ENCODE measurements at places on chromosomes 6 and 20.

GRCh38 chr6:138498629-138499302 lies 528 bp downstream of the NHSL1 start:
- DNase-seq = no peak

GRCh38 chr6:113146878-113147277 lies 710.3 kb upstream of the MARCKS start:
- no peak for DNase-seq

DNA sequence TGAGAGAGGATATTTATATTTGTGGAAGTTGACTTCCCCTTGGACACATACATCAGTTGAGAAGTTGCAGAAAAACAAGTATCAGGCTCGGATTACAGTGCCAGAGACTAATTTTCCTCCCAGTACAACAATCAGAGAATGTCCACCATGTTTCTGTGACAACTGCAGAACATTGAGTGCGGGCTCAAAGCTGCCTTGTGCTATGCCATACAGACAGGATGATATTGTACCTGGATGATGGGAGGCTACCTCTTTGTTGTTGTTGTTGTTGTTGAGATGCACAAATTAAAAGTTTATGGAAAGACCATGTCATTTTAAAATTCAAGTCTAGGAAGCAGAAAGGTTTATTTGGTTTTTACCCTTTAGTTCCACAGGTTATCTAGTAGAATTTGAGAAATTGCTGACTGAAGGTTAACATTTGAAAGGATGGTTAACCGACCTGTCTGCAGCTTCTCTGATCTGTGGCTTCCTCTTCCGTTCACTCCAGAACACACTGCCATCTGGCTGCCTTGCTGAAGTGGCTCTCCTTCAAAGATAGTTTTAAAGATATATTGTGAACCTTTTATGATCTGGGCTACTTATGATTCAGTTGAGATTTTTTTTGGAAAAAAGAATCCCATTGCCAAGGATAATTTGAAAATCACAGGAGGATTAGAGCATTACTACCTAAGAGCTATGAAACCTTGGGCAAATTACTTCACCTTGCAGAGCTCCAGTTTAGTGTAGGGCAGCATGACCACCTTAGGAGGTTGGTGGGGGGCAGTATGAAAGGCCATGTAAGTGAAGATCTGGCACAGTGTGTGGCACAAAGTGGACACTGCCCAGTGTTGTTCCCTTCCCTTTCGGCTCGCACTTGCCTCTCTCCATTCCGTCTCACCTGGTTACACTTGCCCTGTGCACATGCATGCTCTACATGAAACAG lies 15.9 kb downstream of the TMEM200A start:
- DNase-seq = no peak

DNA sequence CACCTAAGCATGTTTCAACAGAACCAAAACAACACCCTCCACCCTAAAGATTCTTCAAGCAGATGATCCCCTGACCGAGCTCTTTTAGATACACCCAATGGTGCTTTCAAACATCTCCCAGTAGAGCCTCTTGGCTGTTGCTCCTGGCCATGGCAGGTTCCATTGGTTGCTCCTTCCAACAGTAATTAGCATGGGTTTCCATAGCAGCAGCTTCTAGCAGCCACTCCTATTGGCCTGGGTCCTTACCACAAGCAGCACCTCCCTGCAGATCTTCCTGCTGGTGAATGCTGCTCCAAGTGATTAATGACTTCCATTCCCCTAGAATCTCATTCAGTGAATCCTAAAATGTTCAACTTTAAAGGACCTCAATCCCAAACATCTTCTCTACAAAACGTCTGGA lies 13.9 kb downstream of the CCN2 start:
- DNase-seq = no peak

GRCh38 chr6:44257025-44257752 lies at the start of gene SLC35B2:
TSS of gene SLC35B2 (minus strand) at chr6:44257528. CDS start at chr6:44257410, 118 bp downstream.
- no peak for DNase-seq

- no peak for DNase-seq
These were observed 17.3 kb downstream of the DEK start for GRCh38 chr6:18247002-18247401.

DNA sequence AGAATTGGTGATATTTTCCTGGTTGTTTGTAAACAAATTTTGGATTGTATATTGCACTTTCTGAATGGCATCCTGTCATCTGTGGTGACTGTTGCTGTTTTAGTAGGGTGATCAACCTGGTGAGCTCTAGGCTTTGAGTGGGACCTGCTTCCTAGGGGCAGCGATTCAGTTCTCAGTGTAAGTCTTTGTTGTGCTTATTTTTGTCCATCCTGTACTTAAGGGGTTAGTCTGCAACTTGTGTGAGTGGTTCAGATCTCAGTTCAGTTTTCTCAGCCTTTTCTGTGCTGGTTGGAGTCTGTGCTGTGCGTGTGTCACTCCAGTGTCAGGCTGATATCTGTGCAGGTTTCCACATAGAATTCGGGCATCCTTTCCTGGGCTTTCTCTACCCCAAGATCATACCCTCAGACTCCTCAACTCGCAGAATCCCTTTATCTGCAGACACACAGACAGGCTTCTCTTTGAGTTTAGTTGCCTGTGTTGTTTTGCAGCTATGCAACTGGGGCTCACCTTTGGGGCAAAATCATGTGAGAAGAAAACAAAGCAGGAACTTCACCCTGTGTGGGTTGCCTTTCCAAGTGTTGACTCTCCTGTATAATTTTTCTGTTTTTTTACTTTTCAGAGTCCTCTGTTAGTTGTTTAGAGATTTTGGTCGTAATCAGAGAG lies 177.7 kb downstream of the FARS2 start:
- no peak for DNase-seq

DNA sequence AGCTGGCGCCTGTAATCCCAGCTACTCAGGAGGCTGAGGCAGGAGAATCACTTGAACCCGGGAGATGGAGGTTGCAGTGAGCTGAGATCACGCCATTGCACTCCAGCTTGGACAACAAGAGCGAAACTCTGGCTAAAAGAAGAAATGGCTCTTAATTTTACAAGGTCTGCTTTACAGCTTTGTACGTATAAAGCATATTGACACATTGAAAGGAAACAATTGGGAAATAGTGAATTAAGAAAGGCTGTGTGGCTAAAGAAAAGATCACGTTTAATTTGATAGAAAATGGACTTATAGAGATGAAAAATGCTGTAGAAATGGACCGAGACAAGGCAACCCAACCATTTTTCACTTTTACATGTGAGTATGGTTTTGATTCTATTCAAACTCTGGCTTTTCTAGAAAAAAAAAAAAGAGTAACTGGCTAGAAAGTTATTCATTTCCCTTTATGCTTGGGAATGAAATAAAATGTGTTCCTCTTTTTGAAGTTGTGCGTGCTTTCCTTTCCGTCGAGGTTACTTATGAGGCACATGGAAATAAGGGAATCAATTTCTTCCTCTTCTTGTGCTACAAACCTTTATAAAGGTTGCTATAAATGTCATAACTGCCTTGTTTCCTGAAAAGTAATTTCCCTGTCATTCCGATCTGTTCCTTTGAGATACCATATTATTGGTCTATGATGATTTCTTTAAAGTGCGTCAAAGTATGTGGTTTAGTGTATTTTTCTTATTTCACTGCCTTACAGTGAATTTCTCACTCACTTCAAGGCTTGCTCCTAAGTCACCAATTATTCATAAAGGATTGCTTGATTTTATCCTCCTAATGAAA lies 29.4 kb downstream of the PFDN4 start:
- no peak for DNase-seq

DNA sequence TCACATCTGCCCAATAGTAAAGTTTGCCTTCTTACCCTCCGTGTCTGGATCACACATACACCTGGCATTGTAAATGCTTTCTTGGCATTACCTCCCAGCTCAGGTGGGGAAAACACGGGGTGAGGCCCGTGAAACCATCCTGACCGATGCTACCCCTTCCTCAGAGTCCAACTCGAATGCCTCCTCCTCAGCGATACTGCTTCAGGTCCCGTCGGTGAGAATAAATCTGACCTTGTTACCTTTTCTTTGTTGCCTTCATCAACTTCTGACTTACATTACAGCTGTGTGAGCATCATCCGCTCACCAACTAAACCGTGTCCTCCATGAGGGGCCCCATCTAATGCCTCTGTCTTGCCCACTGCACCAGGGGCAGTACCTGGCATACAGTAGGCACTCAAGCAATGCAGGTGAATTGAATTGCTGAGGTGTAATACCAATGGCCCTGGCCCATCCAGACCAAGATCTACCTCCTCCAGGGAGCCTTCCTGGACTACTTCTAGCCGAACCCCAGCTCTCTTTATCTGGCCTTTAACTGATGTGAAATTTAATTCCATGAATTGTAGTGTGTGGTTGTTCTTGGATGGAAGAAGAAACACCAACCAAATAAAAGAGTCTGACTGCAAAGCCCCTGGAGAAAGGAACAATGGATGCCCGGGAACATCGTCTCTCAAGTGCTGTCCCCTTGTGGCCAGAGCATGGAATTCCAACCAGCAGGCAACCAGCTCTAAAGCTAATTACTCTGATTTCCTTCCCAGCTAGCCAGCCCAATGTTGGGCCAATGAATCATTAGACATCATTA lies 141.5 kb downstream of the ANKRD60 start:
- no peak for DNase-seq

- DNase-seq = no peak
These were observed 39.1 kb downstream of the SLC24A3 start for GRCh38 chr20:19251506-19251905.

Measured in esophagus squamous epithelium (tissue), 5 donors.